Aorta (tissue), 5 donors: ENCODE measurements at places on chromosomes 6 and 20.

GRCh38 chr20:50395251-50395729 is 114.9 kb upstream of the PTPN1 start:
- DNase-seq = peak; percentile 86

GRCh38 chr6:70281923-70282311 is 21.0 kb downstream of the COL9A1 start:
- DNase-seq = no peak

- no peak for DNase-seq
Observed at GRCh38 chr6:24574809-24575208, 71.2 kb downstream of the KIAA0319 start.

DNA sequence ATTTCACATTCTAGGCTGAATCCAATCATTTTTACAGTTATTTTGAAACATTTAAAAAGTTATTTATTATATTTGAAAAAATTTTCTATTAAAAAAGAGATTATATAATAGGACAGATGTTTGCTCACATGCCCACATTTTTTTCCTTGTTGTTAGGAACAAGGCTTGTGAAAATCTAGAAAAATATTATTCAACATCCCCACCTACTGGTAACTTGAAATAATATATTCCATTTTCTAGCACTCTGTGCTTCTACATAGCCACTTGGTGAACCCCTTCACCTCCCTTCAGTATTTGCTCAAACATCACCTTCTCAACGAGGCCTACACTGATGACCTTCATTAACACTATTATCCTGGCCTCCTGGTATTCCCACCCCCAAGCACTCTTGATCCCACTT is 18.3 kb upstream of the GPRC6A start:
- no peak for DNase-seq

- DNase-seq = no peak
Observed at GRCh38 chr6:24009319-24009718, 116.7 kb upstream of the NRSN1 start.

GRCh38 chr20:47749339-47749738 is 35.9 kb downstream of the SULF2 start:
- peak; percentile 66 for DNase-seq

GRCh38 chr6:6694368-6694780 is 105.9 kb downstream of the LY86 start:
- no peak for DNase-seq

GRCh38 chr20:41030531-41031242 is 2.1 kb downstream of the TOP1 start:
- no peak for DNase-seq

GRCh38 chr20:36353740-36354139 is 47.6 kb downstream of the DLGAP4 start:
- DNase-seq = no peak

DNA sequence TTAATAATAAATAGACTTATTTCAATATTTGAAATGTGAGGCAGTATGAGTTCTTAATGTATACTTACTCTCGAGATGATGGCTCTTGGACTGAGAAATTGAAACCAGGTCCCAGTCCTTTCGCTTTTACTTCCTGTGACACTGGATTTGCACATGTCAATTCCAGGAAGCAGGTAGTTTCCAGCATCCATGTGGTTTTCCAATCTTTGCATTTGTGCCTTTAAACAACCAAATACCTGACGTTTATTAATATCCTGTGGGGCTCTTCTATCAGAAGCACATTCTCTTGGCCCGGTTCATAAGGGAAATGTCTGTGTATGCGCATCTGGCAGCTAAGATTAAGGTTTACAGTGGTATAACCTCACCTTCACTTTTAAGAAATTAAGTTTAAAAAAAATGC is 13.1 kb downstream of the UTRN start:
- DNase-seq = no peak

DNA sequence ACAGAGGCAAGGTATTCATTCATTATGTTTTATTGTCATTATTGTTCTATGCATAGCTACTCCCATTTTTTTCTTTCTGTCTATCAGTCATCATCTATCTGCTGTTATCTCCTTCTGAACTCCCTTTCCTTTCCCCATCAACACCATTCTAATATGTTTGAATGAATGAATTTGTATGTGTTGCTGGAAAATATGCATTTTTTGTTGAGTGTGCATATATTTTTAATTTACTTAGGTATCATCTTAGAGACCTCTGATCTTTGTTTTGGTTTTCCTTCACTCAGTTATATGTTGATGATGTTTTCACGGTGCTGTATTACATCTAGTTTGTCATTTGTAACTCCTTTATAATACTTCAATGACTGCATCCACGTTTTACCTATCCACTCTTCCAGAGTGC is 12.1 kb upstream of the PRL start:
- DNase-seq = no peak

DNA sequence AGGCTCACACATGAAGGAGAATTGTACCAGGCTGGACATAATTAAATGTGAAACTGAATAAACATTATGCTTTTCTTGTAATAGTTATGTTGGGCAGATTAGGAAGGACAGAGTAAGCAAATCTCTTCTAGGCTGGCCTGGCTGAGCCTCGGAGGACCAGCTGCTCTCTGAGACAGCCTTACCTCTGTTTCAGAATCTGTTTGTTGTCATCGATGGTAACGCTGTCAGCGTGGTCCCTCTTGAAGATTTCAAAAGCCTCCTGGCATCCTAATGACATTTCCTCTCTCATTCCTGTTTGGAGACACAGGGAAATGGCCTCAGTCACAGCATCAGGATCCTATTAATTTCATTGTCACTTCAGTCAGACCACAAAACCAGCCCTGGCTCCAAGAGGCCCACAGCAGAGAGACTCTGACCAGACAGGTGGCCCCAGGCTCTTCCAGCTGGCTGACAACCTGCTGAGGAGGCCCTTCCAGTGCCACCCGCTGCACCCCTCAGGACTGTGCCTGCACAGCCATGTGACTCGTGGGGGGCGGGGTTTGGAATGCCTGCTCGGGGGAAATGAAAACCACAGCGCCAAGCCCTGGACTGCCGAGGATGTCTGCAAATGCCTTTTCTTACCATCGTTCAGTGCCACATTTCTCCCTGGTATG is 108.5 kb upstream of the KCNK16 start:
- peak; percentile 83 for DNase-seq

DNA sequence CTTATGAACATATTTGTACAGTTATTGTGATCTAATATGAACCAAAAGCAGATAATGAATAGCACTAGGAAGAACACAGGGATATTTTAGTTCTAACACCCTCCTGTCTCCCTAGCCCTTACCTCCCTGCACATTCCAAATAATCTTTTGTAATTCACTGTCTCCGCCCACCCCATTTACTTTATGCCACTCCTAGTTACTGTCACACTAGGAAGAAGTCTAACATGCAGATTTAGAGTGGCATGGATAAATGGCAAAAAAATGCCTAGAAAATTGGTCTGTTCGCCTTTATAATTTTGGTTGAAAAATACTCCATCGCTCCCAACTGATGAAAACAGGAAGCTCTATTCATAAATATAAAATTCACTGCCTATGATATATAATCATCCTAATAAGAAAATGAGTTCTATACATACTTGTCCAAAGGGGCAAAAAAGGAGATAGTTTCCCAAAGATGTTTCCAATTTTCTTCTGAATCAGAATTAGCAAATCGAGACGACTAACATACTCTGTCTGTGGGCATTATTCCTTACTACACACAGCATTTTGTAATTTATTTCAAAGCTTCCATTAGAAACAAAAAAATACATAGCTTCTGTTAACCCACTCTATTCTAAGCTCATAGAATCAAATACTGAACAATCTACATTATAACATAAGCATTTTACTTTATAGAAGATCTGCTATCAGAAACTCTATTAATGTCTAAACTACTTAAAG is 1.3 kb upstream of the RUNX2 start:
- DNase-seq = no peak

DNA sequence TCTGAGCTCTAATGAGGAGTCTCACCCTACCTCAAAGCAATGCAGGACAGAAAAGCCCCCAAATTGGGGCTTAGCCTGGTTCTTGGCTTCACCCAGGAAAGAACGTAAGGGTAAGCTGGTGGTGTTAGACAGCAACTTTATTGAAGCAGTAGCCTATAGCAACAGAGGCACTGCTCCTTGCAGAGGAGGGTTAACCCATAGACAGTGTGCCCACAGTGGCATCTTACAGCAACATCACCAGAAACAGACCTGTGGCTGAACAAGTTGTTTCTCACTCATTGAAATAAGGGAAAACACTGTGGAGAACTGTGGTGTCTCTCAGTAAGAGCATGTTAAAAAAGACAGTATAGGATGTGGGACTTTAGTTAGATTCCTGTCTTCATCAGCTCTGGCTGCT is 80.4 kb upstream of the SPTLC3 start:
- DNase-seq = no peak

DNA sequence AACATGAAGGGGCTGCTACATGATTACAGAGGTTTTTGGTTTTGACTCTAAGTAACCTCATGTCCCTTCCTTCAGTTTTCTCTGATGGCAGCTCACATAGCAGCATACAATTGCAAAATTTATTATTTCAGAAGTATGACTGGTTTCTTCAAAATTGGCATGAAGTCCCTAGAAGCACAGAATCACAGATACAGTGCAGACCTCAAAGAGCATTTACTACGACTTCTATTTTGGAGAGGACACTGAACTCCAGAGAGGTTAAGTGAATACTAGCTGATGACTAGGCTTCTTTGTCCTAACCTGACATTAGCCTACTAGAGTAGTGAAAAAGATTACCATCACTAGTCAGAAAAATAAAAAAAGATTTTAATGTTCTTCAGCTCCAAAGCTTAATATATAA is 664.3 kb downstream of the RFPL4B start:
- no peak for DNase-seq

GRCh38 chr6:43308101-43308989 is at the start of gene CRIP3:
Gene CRIP3, minus strand, starts transcription at chr6:43308826. Its CDS starts 34 bp downstream, at chr6:43308792.
- no peak for DNase-seq

DNA sequence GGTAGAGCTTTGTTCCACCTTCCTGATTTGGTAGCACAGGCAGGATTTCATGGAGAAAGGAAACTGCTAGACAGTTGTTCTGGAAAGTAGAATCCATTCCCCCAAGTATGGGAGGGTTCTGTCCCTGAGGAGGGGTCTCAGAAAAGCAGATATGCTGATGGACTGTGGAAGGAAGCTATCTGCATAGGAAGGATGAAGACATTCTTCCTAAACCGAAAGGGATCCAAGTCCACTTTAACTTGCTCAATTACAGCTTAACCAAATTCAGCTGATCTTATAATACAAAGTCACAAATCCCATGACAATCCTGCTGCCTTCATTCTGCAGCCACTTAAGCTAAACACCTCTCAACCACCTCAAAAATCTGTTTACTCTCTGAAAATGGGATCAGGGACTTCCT is 2.6 kb downstream of the MAN1A1 start:
- DNase-seq = no peak

- peak; percentile 46 for DNase-seq
Observed at GRCh38 chr6:3260296-3260695, 1.5 kb downstream of the PSMG4 start.

- DNase-seq = no peak
Observed at GRCh38 chr20:49433333-49433732, 49.1 kb downstream of the KCNB1 start.
